SHP77 (cell line): ENCODE measurements at places on chromosomes 2 and 18.

DNA sequence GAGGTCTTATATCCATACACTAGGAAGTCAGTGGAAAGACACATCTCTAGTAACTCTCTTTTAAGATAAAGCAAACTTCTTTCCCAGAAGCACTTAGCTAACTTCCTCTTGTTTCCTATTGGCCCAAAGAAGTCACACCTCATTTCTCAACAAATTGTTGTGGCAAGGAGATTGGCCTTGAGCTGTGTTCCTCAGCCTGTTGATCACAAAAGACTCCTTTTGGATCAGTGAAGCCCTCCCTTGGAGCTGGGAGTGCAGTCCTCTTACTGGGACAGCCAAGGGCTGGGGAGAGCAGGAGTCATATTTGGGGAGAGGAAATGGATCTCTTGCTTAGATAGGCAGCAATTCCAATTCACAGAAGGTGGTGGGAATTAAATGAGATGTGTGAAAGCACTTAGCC, 51.2 kb upstream of the DAPL1 start:
- DNase-seq: no peak

DNA sequence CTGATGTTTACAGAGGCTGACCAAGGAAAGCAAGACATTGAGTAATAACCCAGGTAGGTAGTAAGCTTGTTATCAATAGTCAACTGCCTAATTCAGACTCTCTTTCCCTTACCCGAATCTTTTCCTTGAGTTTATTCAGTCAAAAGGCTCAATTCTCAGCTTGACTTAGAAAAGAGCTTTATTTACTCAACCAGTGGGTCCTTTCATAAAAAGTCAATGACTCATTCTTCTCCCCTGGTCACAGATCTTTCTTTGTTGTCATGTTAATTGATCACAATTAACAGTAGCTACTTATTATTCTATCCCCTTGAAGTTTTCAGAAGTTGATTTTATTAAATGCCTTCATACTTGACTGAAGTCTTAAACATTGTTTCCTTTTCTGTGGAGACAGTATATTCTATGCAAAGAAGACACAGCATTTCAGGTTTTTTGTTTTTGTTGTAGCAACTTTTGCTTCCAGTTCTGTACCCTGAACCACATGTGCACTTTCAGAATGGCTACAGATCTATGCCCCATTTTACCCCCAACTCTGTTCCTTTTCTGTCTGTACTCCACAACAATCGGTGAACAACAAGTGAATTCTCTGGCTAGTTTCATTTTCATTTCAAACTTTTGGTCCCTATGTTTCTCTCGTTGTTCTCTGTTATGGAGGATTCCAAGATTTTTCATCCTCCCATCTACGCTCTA, 428.3 kb downstream of the NCKAP5 start:
- DNase-seq: no peak

GRCh38 chr2:10658041-10658913, 31.5 kb downstream of the NOL10 start:
- no peak for DNase-seq

GRCh38 chr2:232551250-232551638, 755 bp downstream of the EIF4E2 start:
- DNase-seq: no peak

DNA sequence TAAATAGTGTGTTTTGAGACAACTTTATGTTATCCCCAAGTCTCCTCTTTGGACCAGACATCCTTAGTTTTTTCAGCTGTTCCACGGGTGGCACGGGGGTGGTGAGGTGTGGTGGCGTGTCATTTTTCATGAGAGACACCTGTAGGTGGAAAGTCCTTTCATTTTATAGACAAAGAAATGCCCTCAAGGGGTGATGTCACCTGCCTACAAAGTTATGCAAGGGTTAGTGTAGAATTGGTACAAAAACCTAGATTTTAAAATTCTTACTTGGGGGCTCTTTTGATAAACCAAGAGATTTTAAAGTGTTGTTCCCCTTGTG, 15.3 kb downstream of the CTDP1 start:
- DNase-seq: no peak

- DNase-seq: no peak
Observed at GRCh38 chr2:101879466-101879865, 112.3 kb upstream of the IL1R2 start.

GRCh38 chr18:49250816-49251388, 209.5 kb downstream of the DYM start:
- peak; percentile 12 for DNase-seq
